Foreskin keratinocyte (primary cell): ENCODE measurements at places on chromosomes 1 and 21.

DNA sequence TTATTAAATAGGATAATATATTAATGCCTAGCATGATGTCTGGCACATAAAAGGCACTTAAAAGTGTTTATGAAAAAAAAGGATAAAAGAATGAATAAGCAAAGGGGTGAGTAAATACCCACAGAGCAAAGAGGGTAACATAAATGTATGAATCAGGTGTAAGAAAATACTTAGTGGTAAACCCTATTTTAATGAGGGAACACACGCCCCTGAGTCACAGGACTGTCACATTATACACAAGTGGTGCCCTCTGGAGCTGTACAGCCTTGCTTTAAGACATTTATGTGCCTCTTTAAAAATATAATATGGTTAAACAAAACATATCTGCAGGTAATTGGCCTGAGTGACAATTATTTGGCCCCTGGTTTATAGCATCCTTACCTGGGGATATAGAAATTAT, 78.1 kb upstream of the PTBP2 start:
- DNase-seq, result peak; percentile 15

DNA sequence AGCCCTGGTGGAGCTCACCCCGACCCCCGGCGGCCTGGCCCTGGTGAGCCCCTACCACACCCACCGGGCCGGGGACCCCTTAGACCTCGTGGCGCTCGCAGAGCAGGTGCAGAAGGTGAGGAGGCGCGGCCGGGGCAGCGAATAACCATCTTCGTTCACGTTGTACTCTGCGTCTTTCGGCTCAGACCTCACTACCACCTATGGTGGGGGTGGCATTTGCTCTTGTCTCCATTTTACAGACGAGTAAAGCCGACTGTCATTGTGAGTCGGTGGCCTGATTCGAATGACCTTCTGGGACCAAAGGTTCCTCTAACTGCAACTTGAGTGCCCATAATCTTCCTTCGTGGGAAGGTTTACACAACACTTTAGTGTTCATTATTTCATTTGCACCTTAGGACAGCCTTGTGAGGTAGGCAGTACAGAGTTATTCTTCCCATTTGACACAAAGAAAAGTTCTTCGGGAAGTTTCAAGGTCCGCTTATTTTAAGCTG, 506 bp downstream of the C1orf50 start:
- DNase-seq, result no peak

GRCh38 chr1:168806952-168807351, 77.9 kb upstream of the DPT start:
- DNase-seq, result no peak

- peak; percentile 64 for DNase-seq
Observed at GRCh38 chr1:196400478-196401451, 207.5 kb downstream of the KCNT2 start.

- no peak for DNase-seq
Observed at GRCh38 chr21:28641731-28642130, 350.9 kb downstream of the LTN1 start.

GRCh38 chr1:201537891-201538611, 876 bp upstream of the NAV1 start:
- no peak for DNase-seq

DNA sequence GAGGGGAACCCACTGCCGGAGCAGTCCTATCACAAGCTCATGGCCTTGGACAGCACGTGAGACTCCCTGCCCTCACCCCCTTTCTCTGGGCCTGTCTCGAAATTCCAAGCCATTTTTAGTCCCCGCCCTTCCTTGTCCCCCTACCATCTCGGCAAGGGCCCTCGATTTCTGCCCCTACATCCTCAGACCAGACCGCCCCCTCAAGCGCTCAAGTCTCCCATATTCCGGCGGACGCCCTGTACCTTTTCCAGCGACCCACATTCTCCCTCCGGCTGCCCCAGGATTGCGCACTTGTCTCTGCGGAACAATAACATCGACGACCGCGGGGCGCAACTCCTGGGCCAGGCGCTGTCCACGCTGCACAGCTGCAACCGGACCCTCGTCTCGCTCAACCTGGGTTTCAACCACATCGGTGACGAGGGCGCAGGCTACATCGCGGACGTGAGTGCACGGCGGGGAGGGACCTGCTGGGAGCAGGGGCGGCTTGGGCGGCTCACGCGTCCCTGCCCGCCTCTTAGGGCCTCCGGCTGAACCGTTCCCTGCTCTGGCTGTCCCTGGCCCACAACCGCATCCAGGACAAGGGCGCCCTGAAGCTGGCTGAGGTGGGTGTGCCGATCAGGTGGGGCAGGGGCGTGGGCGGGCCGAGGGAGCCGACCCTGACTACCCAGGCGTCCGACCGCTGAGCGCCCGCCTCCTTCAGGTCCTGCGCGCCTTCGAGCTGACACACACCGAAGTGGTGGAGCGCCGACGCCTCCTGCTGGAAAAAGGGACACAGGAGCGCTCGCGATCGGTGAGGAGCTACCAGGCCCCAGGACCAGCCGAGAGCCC, 7.0 kb downstream of the LRRC71 start:
- peak; percentile 61 for DNase-seq

- DNase-seq, result no peak
Observed at GRCh38 chr1:82099170-82099569, 298.4 kb downstream of the ADGRL2 start.

DNA sequence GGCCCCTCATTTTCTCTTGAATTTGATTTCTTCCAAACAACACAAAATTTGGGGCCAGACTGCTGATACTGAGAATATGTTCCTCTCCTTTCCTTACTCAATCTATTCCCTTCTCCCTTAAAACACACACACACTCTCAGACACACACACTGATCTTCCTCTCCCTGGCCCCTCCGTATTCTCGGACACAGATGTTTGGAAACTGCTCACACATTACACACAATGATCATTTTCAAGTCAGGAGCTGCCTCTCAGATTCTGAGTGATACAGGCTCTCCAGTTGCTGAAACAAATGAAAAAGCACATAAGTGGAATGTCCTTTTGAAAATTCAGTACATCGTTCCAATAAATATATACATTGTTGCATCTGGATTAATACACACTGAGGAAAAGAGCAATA, 161.3 kb downstream of the CLEC20A start:
- DNase-seq, result no peak

DNA sequence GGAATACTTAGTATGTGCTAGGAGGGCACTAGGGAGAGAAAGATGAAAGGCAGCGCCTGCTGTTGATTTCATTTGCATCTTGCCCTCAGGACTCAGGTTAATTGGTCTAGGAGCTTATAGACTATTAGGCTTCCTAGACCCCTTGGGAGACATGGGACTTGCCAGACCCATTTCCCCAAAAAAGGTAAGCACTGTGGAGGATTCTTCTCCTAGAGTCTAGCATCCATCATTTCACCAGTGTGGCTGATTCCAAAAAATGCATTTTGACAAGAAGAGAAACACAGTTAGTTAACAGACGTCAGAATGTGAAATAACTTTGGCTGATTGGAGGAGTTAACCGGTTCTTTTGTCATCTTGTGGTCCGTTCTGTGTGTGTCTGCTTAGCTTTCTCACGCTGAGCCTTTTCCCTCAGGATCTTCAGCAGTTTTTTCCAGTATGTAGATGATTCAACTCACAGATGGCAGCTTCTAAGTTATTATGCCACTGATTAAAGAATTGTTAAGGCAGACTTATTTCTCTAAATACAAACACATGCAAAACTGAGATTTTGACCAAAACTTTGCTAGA, 108.8 kb downstream of the KIF26B start:
- DNase-seq, result no peak

- DNase-seq, result peak; percentile 92
Observed at GRCh38 chr1:54970901-54971300, 9.5 kb upstream of the TMEM61 start.

GRCh38 chr1:52140633-52141512, 1.0 kb upstream of the ZFYVE9 start:
- no peak for DNase-seq

- no peak for DNase-seq
Observed at GRCh38 chr1:44405798-44406736, 1.0 kb downstream of the RNF220 start.

GRCh38 chr1:45516465-45516864, 5.2 kb downstream of the PRDX1 start:
- DNase-seq, result no peak

DNA sequence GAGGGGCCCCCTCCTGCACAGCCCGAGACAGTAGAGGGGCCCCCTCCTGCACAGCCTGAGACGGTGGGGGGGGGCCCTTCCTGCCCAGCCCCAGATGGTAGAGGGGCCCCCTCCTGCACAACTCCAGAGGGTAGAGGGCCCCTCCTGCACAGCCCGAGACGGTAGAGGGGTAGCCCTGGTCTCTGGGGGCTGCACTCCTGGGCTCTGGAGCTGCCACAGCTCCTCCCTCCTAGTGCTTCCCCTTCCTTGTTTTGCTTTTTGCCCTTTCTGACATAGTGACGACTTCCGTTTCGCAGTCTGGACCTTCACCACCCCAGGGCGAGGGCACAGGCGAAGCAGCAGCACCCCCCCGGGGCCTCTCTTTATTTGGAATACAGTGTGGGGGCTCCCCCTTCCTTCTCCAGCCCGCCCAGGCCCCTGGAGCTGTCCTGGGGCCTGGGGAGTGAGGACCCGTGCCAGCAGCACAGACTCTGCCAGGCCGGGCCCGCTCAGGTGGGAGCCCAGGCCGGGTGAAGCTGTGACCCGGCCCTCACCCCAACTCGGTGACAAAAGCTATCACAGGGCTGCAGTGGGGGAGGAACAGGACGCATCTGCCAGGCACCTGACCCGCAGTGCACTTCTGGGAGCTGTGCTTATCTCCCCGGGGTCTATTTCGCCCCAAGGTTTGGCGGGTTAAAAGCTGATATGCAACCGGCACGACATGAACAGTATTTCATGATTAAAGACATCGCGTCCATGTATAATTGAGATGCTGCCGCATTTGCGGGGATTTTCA, 1.1 kb upstream of the PRXL2B start:
- DNase-seq, result peak; percentile 33

- DNase-seq, result no peak
Observed at GRCh38 chr1:110347182-110347893, 8.2 kb downstream of the RBM15 start.

DNA sequence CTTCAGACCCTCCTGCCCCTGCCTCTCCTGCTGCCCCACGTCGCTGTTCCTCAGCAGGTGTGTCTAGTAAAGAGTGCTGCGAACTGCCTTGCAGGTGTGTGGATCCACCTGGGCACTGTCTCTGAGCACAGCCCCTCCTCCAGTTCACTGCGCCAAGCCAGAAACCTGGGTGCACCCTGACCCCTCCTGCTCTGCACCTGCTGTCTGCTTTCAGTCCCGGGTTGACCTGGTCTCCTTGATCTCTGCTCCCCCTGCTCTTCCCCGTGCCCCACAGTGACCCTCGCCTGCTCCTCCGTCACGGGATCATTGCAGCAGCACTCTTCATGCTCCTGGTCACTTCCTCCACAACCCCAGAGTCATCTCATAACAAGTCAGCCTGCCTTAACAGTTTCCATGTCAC, 6.5 kb downstream of the A3GALT2 start:
- no peak for DNase-seq

DNA sequence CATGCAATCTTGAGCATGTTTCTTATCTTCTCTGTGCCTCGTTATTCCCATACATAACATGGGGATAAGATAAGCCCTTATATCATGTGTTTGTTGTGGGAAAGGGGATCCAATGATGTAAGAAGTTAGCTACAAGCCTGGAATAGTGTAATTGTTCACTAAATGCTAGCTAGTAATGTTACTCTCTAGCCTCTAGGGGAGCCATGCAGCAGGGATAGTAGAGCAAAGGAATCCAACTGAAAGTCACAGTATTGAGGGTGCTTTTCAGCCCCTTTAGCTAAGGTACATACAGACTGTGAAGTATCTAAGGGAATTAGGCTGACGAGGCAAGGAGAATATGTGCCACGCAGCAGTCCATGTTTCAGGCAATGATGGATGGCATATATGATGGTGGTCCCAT, 46.9 kb downstream of the IL23R start:
- no peak for DNase-seq
